ENCODE measurements at places on chromosomes 3 and 15.
A peak's percentile ranks its signal among the peaks of the same experiment; 100 is the strongest.

- DNase-seq = no peak
Observed at GRCh38 chr3:31277582-31277981, 255.1 kb upstream of the STT3B start.

DNA sequence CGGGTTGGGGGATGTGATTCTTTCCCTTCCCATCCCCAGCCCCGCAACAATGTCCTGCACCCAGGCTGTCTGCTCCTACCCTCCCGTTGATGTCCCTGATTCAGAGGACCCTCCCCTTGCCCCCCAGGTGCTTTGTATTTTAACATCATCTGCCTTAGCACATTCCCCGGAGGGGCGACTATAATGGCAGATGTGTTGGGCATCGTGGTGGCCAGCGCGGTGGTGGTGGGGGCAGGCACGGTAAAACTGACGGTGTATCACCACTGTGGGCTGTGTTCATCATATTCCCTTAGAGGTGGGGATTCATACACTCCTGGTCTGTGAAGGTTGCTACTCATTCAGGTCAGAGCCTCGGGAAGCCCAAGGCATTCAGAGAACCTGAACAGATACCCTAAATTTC lies 173.0 kb downstream of the ADAMTS17 start:
- DNase-seq = no peak

DNA sequence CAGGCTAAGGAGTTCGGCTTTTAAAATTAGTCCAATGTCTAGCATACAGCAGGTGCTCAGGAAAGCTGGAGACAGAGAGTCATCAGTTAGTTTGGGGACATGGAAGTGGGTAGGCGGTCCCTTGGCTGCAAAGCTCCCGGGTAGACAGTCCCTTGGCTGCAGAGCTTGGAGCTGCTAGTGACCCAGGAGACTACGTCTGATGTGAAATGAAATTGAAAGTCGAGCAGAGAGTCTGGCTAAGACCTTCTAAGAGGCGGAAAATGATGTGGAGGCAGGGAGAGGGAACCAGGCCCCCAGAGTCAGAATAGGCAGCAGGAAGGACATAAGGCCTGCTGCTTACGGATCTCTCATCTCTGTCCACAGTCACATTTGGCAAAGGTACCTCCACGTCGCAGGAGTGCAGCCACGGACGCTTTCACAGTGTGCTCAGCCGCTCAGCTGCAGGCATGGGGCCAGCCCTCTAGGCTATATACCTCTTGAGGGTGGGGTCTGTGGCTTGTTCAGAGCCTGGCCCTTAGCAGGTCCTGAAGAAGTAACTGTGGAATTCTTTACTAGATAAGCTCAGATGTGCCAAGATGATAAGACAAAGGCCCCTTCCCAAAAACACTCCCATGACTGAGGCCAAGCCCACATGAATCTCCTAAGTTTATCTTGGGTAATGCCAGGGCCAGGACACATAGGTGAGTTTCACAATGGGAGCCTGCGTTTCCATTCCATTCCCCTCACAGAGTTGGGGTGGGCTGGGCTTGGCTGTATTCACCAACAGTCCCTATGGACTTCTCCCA lies 131.7 kb downstream of the XXYLT1 start:
- DNase-seq = no peak

- DNase-seq = no peak
Observed at GRCh38 chr3:16203671-16204629, 29.5 kb downstream of the GALNT15 start.

DNA sequence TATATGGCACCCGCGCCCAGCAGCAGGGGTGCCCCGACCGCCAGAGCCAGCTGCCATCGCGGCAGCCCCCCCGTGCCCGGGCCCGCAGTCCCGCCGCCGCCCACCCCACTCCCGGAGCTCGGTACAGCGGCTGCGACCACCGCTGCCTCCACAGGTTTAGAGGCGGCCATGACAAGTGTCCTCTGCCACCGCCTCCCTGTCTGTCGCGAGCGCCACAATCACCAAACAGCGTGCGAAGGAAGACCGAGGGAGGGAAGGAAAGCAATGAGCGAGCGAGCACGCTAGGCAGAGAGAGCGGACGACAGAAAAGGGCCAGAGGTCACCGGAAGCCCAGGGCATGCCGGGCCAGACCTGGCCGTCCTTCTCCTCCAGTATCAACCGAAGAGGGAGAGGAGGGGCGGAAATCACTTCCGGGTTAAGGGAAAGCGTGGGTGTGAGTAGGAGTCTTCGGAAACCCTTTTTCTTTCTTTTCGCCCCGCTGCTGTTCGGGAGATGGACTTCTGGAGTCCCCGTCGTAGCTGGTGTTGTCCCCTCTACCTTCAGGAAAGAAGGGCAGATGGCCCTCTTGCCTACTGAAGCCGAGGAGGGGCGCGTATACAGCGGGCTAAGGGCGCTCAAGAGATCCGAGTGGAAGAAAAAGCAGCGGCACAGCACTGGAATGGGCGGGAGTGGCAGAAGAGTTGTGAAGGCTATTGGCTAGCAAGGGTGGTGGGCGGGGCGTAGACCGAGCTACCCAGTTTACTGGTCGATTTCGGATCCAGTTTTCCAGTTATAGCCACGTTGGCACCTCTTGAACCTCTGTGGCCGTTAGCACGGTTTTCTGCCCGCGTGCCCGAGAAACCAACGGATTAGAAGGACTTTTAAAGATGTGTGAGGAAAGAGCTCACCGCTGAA lies at the start of the genes LNP1 and TOMM70:
Gene LNP1 (plus strand): TSS at position 760 of the 894 bp plus-strand sequence. CDS start 28,191 bp downstream, outside the sequence.
Gene TOMM70 (minus strand): TSS at position 310 of the 894 bp plus-strand sequence. CDS start 140 bp downstream, at position 170.
- DNase-seq = peak; percentile 97

- no peak for DNase-seq
Observed at GRCh38 chr3:156483002-156483401, 71.9 kb downstream of the SSR3 start.

GRCh38 chr15:30036036-30036703 lies 46.6 kb upstream of the GOLGA8J start:
- no peak for DNase-seq

GRCh38 chr3:184003187-184003967 lies 14.3 kb downstream of the ABCC5 start:
- no peak for DNase-seq

DNA sequence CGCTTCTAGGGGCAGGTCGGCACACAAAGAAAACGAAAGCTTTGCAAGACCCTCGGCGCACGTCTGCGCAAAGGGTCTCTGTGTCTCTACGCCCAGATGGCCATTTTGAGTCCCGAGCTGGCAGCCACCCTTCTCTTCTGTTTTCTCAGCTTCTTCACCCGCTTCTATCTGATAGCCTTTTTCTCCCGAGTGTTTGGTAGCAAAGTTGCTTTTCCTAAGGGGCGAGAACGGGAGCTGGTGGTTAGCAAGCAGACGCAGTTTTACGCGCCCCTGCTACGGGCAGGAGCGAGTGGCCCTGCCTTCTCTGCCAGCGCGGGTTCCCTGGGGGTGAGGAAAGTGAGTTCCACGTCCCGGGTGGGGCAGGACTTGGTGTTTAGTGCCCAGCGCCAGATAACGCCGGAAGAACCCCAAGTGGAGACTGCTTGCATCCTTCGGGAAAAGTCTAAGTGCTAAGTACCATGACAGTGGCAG lies 2.9 kb upstream of the MKRN2 start:
- DNase-seq = no peak

DNA sequence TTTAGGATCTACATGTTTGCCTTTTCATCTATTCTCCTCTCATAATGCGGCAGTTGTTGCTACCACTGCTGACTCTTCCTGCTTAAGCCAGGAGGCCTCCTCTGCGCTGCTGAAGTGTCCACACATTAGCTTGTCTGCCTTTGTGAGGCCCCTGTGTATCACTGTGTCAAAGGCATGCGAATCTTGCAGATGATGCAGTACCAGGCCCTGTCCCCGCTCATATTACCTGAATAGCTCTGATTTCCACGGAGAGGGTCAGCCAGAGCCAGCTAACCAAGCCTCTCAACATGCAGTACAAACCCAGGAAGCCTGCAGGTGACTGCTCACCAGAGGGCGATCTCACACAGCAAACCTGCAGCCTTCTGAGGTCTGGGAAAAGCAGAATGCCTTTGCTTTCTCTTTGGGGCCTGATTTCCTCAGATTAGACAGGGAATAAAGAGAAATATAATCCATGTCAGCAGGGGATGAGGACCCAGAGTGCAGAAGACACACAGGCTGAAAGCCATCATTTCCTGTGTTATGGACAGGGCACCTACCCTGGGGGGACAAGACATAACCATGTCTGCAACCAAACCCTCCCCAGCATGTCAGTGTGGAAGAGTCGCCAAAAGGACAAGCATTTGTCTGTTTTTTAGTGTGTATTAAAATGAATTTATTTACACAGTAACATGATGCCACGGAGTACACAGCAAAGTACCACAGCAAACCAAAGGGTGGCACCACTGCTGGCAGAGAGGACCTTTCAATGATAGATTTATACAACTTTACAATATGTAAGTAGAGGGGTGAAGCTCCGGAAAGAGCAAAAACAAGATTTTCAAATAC lies 36.8 kb upstream of the TSPAN3 start:
- peak; percentile 31 for DNase-seq

DNA sequence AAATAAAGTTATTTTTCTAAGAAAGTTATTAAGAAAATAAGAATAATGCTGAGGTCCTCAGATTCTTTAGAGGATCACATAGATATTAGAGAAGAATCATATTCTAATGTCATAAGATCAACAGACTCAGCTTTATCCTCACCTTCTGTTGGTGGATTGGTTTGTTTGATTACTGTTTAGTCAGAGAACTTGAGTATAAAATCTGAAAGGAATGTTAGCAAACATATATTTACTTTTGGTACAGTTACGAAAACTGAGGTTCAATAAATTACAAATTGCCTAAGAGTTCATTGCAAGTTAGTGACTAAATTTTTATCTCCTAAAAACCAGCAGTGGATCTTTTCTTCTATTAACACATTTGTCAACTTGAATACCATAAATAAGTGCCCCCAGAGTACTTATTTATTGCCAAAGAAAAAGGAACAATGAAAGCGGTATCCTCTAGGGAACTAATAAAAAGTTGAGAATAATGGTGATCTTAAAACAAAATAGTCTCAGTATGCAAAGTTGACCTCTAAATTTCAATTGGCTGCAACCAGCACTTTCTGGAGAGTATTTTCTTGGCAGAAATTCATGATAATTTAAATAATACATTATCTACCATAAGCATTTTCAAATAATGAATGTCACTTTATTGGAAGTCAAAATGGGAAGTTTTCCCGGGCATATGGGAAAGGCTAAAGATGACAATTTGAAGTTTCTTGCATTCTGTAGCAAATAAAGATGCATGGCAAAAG lies 296.8 kb downstream of the OTOL1 start:
- no peak for DNase-seq

GRCh38 chr3:173785004-173785403 lies 387.5 kb downstream of the NLGN1 start:
- no peak for DNase-seq

DNA sequence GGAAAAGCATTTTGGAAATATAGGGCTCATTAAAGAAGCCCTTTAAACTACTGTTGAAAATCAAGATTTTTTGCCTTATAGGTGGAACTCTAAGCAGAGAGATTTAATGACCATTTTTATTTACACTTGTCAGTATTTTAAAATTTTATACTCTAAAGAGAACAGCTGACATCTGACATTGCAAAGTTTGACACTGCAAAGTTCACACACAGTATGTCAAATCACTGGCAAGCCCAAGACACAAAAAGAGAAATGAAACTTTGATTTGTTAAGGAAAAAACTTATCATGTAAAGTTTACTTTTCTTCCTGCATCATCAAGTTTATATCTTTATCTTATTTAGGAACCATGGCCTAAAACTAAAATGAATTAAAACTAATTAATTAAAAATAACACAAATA lies 40.2 kb downstream of the DPH6 start:
- DNase-seq = no peak

- DNase-seq = no peak
Observed at GRCh38 chr3:126845920-126846715, 136.8 kb upstream of the PLXNA1 start.

DNA sequence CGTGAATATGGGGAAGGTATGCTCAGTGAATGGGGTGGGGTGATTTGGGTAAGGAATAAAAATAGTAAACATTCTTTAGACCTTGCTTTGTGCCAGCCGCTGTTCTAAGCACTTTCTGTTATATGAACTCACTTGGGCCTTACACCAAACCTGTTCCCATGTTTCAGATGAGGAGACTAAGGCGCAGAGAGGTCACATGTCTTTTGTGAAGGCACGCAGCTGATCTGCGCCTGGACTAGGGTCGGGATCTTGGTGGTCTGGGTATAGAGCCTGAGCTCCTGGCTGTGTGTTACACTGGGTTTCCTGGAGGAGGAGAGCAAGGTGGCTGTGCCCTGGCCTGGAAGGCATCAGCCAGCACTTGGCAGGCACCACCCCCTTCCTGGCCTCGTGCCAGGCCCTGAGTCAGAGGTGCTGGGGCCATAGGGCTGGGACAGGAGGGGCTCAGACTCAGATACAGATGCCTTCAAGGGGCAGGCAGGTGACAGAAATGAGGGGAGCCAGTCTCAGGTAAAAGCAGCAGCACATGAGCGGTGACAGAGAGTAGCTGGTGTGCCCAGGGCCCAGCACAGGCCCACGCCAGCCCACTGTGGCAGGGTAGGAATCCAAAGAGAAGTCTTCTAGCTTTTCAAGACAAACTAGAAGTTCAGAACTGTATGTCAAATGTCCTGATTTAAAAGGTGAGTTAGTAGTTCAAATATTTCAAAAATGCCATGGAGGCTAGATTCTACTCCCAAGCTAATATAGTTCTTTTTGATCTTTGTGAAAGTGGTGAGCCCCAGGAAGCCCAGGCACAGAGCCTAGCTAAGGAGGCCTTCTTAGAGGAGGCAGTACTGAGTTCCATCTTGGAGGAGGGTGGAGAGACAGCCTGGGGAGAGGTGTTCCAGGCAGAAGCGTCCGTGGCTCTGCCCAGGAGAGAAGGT lies 83.1 kb downstream of the DNAJB8 start:
- DNase-seq = peak; percentile 51

DNA sequence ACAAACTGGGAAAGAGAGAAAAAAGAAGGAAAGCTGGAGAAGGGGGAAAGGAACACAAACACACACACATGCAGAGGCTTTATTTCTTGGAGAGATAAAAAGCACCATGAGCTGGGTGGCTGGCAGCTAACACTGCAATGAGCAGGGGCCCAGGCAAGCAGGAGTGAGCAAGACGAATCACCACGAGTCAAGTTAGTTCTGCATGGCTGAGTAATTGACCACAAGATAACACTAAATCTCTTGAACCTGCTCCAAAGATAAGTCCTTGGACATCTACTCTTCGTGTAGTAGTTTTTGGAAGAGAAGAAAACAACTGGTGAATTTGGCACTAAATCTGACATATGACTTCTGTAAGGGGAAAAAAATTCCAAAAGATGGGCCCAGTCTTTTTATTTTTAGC lies 100.9 kb downstream of the MYO5A start:
- DNase-seq = peak; percentile 34

DNA sequence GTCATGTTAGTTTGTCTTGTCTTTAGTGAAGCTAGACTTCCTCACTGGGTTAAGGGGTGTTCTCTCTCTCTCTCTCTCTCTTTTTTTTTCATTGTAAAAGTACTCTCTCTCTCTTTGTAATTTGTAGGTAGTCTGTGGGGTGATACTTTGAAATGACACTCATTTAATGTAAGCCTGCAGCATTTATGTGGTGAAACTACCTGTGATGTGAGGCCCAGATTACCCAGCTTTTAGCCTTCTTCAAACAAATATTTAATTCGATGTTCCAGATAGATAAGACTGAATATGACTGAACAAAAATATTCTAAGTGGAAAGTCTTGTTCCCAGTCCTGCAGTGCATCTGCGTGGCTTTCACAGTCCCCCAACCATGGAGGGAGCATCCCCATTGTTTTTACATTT lies 49.7 kb downstream of the SQOR start:
- no peak for DNase-seq

Measured in activated T-cell treated with anti-CD3 and anti-CD28 coated beads, Interleukin-2, amount 50 U/mL, for 72 hours (primary cell).